ENCODE measurements at places on chromosomes 12 and 14.

DNA sequence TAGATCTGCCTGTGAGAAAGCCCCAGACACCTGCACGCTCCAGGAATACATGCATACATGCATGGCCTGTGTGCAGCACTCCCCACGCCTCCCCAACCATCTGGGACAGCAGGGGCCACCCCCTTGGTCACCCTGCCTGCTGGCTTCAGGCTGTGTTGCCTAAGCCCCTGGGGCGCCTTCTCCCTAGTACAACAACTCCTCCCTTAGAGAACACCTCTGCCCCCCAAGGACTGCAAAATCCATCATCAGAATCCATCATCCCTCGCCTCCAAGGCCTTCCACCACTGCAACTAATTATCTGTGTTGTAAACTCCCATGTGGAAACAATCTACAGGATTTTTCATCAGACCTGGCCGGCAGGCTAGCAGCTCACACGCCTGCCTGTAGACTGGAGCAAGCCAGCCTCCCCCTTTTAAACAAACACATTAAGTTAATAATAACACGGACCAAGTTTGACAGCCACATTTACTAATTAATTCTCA lies 36.8 kb downstream of the ZFP36L1 start:
- DNase-seq, result no peak

DNA sequence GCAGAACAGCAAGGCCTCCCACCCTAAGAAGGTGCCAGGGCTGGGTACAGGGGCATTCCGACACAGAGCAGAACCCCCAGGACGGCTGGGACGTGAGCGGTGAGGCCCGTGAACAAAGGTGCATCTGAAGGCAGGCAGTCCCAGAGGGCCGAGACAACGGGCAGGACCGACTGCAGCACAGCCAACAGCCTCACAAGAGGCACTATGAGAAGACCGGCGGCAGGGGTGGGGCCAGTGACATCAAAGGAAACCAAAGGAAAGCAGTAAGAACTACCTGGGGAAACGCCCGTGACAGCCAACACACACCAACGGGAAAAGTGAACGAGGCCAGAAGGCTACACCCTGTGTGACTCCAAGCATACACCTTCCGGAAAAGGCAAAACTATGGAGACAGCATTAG lies 9.1 kb downstream of the BTBD6 start:
- DNase-seq, result no peak

DNA sequence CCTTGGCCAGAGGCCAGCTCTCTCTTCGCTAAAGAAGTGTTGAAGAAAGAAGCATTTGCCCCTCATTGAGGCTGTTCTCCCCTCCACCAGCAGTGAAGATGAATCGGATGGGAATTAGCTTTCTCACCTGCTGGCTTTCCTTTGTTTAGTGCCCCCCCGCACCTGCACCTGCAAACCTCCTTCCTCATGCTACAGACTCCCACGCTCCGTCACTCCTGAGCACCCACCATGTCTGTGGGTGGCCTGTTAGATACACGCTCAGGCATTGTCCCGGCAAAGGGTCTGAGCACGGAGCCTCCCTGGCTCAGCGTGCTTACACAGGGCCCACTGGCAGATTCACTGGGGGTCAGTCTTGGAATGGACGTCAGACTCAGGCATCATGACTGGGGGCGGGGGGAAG lies 121.6 kb downstream of the GLT1D1 start:
- DNase-seq, result no peak

- no peak for DNase-seq
Measured at GRCh38 chr12:9404469-9405260, 196.5 kb upstream of the PZP start.

All from dorsolateral prefrontal cortex (tissue), 122 donors.